ENCODE measurements at places on chromosomes 3 and 15.

GRCh38 chr3:40008796-40009195 lies 199.4 kb downstream of the MYRIP start:
- no peak for DNase-seq

DNA sequence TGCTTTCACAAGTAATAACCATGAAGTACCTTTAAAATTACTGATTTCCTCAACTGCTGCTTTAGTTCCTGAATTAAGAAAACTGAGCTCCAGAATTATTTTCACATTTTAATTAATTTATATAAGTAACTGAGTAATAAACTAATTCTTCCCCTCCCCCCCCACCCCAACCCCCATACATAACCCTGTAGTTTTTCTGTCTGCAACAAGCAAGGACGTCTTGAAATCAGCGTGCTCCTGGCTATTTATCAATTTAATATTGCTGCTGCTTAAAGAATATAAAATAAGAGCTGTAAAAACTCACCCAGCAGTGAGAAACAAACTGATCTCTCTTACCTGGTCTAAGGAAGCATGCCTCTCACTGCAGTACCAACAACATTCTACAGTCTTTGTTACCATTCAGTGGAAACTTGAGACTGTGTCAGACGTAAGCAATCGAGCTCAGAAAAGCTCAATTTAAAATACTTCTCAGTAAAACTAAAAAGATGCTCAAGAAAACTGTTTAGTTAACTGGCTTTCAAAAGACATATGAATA lies 121.0 kb downstream of the TFDP2 start:
- no peak for DNase-seq

GRCh38 chr3:107062310-107062709 lies 314.9 kb upstream of the CCDC54 start:
- no peak for DNase-seq

- no peak for DNase-seq
Observed at GRCh38 chr3:167978071-167978470, 117.7 kb downstream of the GOLIM4 start.

- DNase-seq = no peak
Observed at GRCh38 chr3:16369885-16370284, 104.9 kb downstream of the OXNAD1 start.

- DNase-seq = no peak
Observed at GRCh38 chr3:50418850-50419249, 59.5 kb upstream of the TMEM115 start.

GRCh38 chr3:36540888-36541518 lies 160.7 kb downstream of the STAC start:
- no peak for DNase-seq

DNA sequence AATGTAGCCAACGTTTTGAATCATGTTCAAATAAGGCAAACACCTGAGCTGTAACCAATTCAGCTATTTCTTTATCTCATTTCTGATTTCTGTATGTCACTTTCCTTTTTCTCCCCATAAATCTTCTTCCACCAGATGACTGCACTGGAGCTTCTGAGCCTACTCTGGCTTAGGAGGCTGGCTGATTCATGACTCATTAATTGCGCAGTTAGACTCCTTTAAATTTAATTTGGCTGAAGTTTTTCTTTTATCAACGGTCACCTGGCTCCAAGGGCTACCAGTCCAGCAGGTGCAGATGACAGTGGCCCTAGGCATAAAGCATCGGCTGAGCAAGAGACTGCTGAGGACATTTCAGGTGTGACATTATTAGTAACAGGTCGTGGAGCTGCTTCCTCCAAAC lies 39.6 kb upstream of the ITGA11 start:
- no peak for DNase-seq

DNA sequence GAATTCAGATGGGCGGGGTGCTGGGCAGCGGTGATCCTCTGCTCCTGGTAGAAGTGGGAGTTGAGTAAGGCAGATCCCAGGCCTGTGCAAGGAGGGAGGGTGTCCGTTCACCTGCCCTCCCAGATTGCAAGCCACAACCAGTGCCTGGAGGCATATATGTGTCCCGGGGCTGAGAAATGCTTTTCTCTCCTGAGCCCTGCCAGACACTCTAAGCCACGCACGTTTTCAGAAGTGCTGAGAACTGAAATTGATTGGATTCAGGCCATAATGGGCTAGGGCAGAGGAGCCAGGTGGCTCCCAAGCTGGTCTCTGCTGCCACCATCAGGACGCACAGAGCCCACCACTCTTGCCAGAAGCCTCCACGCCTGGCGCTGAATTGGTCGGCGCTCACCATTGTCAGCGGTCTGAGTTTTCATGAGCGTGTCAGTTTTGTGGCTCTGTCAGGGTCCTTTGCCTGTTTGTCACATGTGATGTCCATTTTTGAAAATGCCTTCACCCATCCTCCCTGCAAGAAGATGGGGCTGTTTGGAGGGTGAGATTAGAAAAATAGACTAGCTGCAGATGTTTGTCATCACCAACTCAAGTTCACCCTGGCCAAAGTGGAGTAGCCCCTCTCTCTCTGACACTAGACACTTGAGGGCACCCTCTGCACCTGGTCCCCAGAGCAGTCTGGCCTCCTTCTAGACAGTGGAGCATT lies 15.4 kb upstream of the BFSP2 start:
- no peak for DNase-seq

DNA sequence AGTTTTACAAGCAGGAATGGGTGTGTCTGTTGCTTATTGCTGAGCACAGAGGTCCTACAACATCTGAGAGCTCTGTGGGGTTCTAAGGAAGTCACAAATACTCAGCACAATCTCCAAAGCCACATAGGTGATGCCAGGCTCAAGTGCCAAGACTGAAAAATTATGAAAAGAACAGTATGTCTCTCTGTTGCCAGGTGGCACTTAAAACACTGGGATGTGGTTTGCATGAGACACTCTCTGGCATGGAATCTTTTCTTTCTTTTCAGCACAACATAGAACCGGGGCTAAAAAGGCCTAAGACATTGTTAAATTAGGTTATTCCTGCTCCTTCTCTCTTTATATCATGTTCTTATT lies 127.3 kb upstream of the PRICKLE2 start:
- no peak for DNase-seq

- DNase-seq = no peak
Observed at GRCh38 chr3:149459491-149460059, 14.9 kb upstream of the TM4SF4 start.

DNA sequence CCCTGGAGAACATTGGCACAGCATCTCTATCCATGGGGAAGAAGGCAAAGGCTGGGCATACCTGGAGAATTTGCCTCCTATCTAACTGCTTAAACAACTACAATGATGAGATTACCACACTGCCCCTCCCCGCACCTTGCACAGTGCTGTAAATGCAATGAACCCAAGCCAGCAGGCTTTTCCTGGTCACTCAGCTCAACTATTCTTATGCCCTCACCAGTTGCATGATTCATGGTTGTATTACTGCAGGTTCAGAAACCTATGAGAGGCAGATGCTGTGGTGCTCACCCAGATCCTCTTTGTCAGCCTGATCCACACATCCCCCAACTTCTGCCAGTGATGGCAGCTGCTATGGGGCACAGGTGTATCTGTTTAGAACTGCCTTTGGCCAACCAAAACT lies 77.7 kb upstream of the STAC start:
- no peak for DNase-seq
